ENCODE measurements at places on chromosomes 3 and 15.

- no peak for DNase-seq
Measured at GRCh38 chr3:115284980-115285379, 137.9 kb upstream of the ZBTB20 start.

- no peak for DNase-seq
Measured at GRCh38 chr15:85000189-85000864, 18.7 kb downstream of the PDE8A start.

GRCh38 chr3:69379661-69380060, 6.2 kb downstream of the FRMD4B start:
- no peak for DNase-seq

GRCh38 chr15:40051616-40052415, 12.8 kb upstream of the SRP14 start:
- DNase-seq, result no peak

DNA sequence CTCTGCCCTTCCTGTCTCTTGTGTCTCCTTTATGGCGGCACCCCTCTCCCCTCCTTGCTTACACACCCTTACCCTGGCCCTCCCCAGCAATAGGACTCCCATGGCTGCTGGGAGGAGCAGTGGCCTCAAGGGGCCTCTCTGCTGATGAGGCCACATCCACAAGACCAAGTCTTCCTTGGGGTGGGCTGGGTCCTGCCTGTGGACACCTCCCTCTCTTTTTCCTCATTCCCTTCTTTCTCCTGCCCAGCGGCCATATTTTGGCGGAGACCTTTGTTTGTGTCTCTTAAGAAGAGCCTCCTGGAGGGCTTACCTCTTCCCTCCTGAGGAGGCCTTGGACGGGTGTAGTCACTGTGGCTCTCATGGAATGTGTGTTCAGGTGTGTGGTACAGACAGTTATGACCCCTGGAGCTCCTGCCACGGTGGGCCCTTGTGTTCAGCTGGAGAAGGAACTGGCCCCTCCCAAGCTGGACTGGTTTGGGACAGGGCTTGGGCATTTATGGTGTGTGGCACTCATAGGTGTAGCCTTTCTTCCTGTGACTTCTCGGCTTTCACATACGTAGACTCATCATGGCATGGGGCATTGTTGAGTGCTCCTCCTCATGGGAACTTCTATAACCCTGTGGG, 56.6 kb upstream of the APEH start:
- DNase-seq, result no peak

DNA sequence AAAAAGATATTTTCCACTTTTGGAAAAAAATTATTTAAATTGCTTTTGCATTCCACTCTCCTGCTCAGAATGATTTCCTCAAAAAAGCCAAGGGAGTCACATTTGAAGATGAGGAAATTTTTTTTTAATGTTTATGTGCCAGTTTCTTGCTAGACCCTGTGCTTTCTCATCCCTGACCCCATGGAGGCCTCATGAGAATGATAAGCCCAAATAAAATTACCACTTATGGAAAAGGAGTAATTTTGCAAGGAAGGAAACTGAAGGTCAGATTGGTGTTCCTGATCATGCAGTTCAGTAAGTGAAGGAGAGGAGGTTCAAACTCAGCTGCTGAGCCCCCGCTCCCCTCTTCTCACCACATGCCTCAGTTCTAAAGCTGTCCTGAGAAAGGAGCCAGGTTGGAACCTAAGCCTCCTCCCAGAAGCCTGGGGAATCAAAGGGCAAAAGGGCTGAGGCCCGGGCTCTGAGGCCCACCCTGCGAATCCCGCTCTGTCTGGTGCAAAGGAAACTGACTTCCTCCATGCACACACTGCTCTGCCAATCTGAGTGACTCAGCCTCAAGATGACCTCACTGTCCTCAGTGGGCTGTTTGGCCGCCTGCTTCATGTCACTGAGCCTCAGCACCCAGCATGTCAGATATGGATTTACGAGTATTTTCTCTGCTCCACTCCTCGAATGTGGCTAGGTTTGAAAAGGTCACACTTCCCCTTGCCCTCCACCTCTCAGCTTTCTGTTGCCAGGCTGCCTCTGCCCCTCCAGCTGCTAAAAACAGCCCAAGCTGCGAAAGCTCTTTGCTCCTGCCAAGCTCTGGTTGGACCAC, 56.9 kb upstream of the FLNB start:
- DNase-seq, result no peak

All from NCI-H1092 treated with DMSO at 0.1 percent for 48 hours (cell line).